Peyer's patch (tissue), 4 donors: ENCODE measurements at places on chromosomes 3 and 15. TPM values are rescaled to one million over a fixed set of nuclear protein-coding genes. Genes with fewer than 3 reads are reported as not detected.

- no peak for DNase-seq
Observed at GRCh38 chr3:108509871-108510270, 525 bp downstream of the MYH15 start.

DNA sequence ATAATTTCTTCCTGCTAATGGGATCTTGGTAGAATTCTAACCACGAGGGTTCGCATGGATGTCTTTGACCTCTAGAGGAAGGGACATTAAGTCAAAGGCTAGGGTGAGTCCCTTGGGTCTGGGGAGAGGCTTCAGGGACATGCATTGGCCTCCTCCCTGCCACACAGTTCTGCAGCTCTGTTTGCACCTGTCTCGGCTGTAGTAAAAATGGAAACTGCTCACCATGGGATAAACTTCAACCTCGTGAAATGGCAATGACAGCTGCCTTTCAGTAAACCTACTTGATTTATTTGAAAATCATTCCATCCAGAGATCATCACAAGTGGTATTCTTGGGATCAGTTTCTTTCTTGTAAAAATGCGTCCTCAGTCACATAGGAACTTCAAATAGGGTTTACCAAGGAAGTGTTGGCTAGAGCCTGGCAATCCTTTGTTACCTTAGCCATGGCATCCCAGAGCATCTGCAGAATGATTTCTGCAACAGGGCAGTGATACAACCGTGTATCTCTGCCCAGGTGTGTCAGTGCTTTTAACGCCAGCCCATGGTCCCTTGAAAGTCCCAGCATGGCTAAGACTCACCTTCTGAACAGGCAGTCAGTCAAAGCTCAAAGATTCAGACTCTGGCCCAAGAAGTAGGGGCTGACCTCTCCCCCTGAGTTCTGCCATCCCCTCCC is 14.0 kb upstream of the LRTM1 start:
- DNase-seq = no peak

- no peak for DNase-seq
Observed at GRCh38 chr15:40003116-40003916, 35.7 kb downstream of the SRP14 start.

DNA sequence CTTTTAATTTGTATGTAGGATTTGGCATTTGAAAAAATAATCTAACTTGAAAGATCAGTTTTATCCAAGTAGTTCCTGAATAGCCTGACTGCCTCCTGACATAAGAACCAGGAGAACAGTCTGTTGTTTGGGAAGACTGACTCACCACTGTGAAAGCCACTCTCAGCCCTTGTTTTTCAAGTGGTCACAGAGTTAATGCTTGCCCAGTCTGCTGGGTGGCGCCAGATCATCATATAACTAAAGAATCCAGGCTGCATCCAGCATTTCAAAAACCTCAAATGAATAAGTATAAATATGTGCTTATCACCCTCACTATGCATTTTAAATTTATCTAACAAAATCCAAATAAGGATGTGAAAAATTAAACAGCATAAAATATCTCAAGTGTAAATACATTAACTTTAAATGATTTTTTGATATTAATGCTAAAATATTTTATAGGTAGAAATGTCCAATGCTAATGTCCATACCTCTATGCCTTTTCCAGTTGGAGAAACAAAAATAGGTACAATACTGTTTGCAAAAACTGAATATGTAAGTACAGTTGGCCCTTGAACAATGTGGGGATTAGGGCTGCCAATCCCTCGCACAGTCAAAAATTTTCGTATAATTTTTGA is 26.9 kb upstream of the ZBBX start:
- peak; percentile 47 for DNase-seq

DNA sequence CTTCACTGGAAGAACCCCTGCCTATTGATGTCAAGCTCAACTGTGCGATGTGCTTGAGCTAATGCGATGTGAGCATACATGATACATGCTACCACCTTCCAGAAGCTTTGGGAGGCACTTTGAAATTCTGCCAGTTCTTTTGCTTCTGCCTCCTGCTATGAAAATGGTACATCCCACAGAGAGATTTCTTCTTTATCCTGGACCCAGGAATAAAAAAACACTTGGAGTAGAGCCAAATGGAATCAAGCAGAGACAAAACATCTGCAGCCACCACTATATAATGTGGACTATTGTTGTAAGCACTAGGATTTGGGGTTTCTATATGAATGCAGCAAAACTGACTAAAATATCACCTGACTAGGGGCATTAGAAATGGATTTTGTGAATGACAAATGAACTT is 119.9 kb upstream of the GAP43 start:
- DNase-seq = no peak

- DNase-seq = peak; percentile 53
Observed at GRCh38 chr15:67914537-67915460, 75.0 kb upstream of the RNU6-1 start.

DNA sequence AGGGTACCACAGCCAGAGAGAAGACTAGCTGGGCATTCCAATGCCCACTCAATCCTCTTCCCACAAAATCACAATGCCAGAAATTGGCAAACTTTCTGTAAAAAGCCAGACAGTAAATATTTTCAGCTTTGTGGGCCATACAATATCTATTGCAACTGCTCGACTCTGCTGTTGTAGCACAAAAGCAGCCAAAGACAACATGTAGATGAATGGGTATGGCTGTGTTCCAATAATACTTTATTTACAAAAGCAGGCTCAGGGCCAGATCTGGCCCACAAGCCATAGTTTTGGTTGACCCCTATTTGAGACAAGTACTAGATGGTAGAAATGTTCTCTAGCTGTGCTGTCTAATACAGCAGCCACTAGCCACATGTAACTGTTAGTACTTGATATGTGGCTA is 330.9 kb downstream of the ERC2 start:
- no peak for DNase-seq

- no peak for DNase-seq
Observed at GRCh38 chr3:101011136-101011535, 17.9 kb upstream of the ABI3BP start.

GRCh38 chr15:30650012-30650929 is 24.3 kb downstream of the ARHGAP11B start:
- no peak for DNase-seq

- DNase-seq = peak; percentile 54
Observed at GRCh38 chr3:58742239-58742638, 75.7 kb upstream of the FAM3D start.

MEF2A gene
- total RNA-seq = 34.1 TPM

- DNase-seq = no peak
Observed at GRCh38 chr3:181328346-181328745, 338.8 kb upstream of the DNAJC19 start.

DNA sequence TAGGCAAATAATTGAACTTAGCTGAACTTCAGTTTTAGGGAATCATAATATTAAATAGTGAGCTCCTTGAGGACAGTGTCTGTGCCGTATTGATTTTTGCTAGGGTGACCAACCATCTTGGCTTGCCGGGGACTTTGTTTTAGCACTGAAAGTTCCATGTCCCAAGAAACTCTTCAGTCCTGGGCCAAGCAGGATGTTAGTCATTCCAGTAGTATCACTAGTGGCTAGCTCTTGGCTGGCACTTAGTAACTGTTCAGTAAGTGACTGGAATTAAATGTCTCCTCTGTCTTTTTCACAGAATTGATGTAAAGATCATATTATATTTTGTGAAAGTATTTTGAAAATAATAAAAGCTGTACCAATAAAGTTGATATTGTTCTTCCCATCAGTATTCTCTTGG is 42.3 kb downstream of the RSRC1 start:
- DNase-seq = no peak

TF gene
- total RNA-seq = 0.70 TPM

CLRN1 gene
- total RNA-seq = not detected

- peak; percentile 31 for DNase-seq
Observed at GRCh38 chr3:14514323-14514720, 25.8 kb downstream of the GRIP2 start.

GRCh38 chr3:156382458-156383346 is 172.2 kb downstream of the SSR3 start:
- DNase-seq = no peak

SEMA3G gene
- 24.8 TPM for total RNA-seq

DNA sequence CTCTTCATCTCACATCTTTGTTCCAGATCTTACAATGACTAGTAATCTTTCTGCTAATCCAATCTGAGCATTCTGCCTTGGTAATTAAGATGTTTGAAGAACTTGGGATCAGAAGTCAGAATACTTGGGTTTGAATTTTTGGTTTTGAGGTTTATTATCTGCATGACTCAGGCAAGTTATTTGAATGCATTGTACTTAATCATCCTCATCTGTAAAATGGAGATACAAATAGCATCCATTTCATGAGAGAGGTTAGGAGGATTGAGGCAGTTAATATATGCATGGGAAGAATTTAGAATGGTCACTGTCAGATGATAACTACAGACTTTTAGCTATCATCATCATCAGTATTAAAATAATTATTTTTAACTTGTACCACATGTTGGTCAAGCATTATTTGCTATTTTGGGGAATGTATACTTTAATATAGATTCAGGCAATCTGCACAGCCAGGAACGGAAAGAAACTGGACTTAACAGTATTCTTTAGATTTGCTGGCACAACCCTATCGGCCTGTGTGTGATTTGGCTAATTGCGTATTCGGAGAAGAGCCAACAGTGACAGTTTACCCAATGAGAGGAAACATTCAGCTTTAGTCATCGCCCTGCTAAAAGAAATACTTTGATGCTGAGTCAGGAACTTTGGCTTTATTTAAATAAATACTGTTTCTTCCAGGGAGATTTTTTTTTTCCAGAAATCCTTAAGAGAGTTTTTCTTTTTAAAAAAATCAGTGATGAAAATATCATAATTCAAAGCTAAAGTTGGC is 600.0 kb downstream of the ROBO1 start:
- no peak for DNase-seq

DNA sequence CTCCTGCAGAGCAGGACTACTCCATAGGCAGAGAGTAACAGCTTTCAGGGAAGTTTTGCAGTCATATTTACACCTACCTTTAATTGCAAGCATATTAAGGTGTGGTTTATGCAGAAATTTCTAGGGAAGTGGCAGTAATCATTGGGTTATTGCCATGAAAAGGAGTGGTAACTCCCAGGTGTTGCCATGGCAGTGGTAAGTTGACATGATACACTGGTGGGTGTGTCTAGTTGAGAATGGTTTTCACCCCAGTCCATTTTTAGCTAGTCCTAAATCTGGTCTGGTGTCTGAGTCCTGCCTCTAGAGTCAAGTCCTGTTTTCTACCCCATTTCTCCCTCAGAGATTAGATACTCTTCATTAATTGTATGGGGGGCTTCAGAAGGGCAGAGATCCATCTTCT is 128.4 kb upstream of the GMNC start:
- DNase-seq = no peak

DNA sequence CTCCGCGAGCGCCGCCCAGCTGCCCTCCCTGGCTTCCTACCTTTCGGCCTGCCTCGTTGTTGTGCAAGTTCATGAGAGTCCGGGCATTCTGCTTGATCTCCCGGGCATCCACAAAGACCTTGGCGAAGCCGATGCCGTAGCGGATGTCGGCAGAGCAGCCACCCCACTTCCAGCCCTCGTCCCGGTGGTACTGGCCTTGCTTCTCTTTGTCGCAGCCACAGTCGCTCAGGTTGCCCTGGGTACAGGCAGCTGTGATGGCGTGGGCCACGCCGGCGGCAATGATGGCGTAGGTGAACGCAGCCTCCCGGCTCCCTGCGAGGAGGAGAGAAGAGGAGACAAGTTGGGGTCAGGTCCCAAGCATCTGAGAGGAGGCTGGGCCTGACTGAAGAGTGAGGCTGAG is 25.4 kb downstream of the WNT7A start:
- no peak for DNase-seq

THPO gene
- 0.54 TPM for total RNA-seq

GRCh38 chr3:105729667-105730066 is 139.1 kb downstream of the CBLB start:
- DNase-seq = no peak

DNA sequence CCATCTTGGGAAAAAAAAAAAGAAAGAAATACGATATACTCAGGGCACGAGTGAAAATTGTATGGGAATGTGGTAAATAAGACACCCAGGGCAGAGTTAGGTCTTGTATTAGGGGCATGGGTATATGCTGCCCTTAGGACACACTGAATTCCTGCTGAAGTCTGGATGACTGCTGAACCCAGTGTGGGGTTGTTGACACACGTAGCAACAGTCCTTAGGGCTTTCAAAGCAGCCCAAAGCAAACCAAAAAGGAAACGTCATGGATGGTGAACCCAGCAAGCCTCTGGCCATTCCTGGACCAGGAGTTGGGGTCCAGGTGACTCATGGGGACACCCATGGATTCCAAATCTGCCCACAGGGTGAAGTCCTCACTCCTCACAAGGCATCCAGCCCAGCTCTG is 27.1 kb upstream of the SEMA3F start:
- DNase-seq = no peak

DNA sequence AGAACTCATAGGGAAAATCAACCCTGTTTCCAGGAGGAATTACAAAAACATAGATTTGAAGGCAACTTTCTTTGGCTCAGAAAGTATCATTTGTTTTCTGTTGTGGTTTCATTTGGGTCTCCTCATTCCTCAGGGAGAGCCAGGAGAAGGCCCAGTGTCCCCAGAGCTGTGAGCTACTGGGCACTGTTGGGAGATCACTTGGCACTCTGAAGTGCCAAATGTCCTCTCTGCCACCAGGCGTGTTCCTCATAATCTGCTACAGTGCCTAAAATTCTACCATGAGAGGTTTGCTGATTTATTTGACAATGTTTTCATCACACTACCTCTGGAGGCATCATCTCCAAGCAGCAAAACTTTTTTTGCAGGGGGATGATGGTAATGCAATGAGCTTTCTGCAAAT is 17.4 kb upstream of the TNFAIP8L3 start:
- DNase-seq = no peak

ENTPD3 gene
- total RNA-seq = 0.67 TPM

- no peak for DNase-seq
Observed at GRCh38 chr15:48145923-48146322, 25.1 kb downstream of the SLC24A5 start.
